ENCODE measurements at places on chromosomes 7 and 10.

GRCh38 chr10:124436191-124436638 is 13.6 kb downstream of the NKX1-2 start:
- no peak overlapping the region for H3K27ac ChIP-seq
- H3K4me3 ChIP-seq, result no peak overlapping the region
- H3K27me3 ChIP-seq, result peaks cover 15% of the 10 kb centered on the region

DNA sequence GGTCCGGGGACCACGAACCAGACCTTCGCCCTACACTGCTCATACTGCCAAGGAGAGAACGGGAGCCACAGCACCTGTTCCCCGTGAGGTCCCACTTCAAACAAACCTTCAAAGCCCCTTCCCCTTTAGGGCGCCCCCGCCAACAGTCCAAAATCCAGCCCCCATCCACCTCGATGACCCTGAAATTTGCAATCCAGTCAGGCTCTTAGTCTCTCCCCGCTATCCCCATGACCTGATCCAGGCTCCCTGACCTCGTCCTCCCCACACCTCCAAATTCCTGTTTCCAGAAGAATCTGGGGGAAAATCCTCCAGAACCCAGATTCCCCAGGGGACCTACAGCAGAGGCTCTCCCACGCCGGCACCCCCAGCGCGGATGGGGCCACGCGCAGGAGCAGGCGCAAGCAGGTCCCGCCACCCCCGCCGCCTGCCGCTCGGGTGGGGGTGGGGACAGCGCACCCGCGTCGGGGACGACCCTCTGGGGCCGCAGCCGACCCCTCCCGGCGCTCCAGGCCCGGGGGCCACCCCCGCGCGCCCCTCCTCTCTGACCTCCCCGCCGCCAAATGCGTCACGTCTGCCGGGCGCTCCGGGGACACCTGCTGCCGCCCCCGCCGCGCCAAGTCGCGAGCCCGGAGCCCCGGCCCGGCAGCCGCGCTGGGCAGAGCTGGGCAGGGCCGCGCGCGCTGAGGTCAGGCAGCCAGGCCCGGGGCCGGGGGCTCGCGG is 753 bp downstream of the CAMK2B start:
- no peak overlapping the region for H3K4me3 ChIP-seq
- peaks cover 48% of the 10 kb centered on the region for H3K27me3 ChIP-seq
- H3K27ac ChIP-seq, result no peak overlapping the region
- DNase-seq, result no peak
- H3K36me3 ChIP-seq, result no peaks in the 10 kb centered on the region

DNA sequence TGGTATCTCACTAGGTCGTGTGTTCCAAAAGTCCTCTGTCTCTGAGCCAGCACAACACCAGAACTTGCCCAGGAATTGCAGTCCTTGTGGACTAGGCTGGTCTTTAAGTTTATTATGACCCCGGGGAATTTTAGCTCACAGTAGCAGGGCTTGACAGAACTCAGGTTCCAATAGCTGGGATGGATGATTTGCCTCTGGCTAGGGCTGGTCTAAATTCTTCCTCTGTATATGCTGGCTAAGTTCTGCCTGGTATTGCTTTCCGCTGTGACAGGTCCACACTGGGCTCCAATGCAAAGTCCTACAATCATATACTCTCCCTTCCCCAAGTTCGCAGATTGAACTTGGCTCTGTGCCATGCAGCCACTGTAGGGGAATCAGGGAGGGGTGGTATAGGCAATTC is 52.5 kb downstream of the FAS start:
- H3K4me1 ChIP-seq, result no peaks in the 10 kb centered on the region
- no peak overlapping the region for H3K27ac ChIP-seq
- no peaks in the 10 kb centered on the region for H3K27me3 ChIP-seq
- DNase-seq, result no peak

- no peak for DNase-seq
- H3K36me3 ChIP-seq, result peaks cover 97% of the 10 kb centered on the region
- H3K27me3 ChIP-seq, result no peaks in the 10 kb centered on the region
- H3K4me1 ChIP-seq, result no peaks in the 10 kb centered on the region
- H3K4me3 ChIP-seq, result no peak overlapping the region
- no peak overlapping the region for H3K27ac ChIP-seq
Observed at GRCh38 chr7:6648815-6649104, 11.6 kb downstream of the ZNF316 start.

DNA sequence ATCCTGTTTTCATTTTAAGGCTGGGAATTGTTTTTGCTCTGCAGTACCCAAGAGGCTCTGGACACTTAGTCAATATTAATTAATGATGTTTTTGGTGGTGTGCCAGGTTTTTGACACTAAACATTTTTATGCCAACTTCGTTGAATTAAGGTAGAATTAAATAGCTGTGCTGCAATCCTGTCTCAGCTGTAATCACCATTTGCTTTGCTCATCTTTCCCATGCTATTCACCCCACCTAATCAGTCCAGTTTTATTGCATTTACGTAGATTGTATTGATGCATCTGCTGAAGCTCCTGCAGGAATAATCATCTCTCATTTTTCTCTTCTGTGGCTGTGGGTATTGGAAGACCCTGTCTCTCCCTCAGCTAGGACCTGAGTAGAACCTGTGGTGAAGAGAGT is 52.6 kb upstream of the TRUB1 start:
- H3K27me3 ChIP-seq, result peaks cover 11% of the 10 kb centered on the region
- no peaks in the 10 kb centered on the region for H3K36me3 ChIP-seq
- no peak overlapping the region for H3K27ac ChIP-seq
- no peak for DNase-seq
- H3K4me1 ChIP-seq, result peaks cover 13% of the 10 kb centered on the region
- no peak overlapping the region for H3K4me3 ChIP-seq

- H3K36me3 ChIP-seq, result no peaks in the 10 kb centered on the region
- peak; percentile 92 for DNase-seq
- H3K27me3 ChIP-seq, result no peaks in the 10 kb centered on the region
- H3K27ac ChIP-seq, result no peak overlapping the region
Observed at GRCh38 chr10:74542077-74542476, 284.3 kb upstream of the KAT6B start.

GRCh38 chr10:30865141-30865926 is 166.3 kb downstream of the ZNF438 start:
- no peaks in the 10 kb centered on the region for H3K4me1 ChIP-seq
- H3K27ac ChIP-seq, result no peak overlapping the region
- peaks cover 4% of the 10 kb centered on the region for H3K36me3 ChIP-seq

- DNase-seq, result peak; percentile 9
- no peak overlapping the region for H3K27ac ChIP-seq
- no peak overlapping the region for H3K4me3 ChIP-seq
- H3K36me3 ChIP-seq, result no peaks in the 10 kb centered on the region
Observed at GRCh38 chr10:21171197-21171935, 274.3 kb upstream of the NEBL start.

- H3K27ac ChIP-seq, result no peak overlapping the region
- H3K4me3 ChIP-seq, result no peak overlapping the region
- DNase-seq, result no peak
Observed at GRCh38 chr10:102316421-102316820, 71.1 kb downstream of the GBF1 start.

- peaks cover 2% of the 10 kb centered on the region for H3K4me1 ChIP-seq
- H3K4me3 ChIP-seq, result no peak overlapping the region
- no peaks in the 10 kb centered on the region for H3K36me3 ChIP-seq
- no peak overlapping the region for H3K27ac ChIP-seq
Observed at GRCh38 chr10:132141526-132142395, 45.0 kb upstream of the DPYSL4 start.

- no peak overlapping the region for H3K27ac ChIP-seq
- no peaks in the 10 kb centered on the region for H3K27me3 ChIP-seq
- H3K4me1 ChIP-seq, result peaks cover 7% of the 10 kb centered on the region
- no peak for DNase-seq
- peaks cover 25% of the 10 kb centered on the region for H3K36me3 ChIP-seq
Observed at GRCh38 chr10:127398971-127399365, 150.1 kb upstream of the NPS start.

DNA sequence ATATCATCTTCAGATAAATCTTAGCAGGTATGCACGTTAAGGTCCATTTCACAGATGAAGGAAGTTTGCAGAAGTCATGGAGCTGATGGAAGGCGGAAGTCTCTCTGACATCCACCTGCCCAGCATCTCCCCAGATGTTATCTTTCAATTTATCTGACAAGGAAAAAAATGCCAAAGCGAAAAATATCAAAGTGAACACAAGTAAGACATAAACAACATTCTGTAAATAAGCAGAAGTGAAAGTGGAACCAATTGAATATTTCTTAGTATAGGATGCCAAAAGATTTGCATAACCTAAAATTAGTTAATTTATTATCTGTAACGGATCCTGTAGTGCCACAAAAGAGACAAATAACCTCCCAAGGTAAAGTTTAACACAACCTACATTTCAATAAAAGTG is 73.6 kb upstream of the NEBL start:
- no peak for DNase-seq
- H3K27me3 ChIP-seq, result no peaks in the 10 kb centered on the region
- H3K4me1 ChIP-seq, result peaks cover 1% of the 10 kb centered on the region
- no peaks in the 10 kb centered on the region for H3K36me3 ChIP-seq
- H3K4me3 ChIP-seq, result no peak overlapping the region

DNA sequence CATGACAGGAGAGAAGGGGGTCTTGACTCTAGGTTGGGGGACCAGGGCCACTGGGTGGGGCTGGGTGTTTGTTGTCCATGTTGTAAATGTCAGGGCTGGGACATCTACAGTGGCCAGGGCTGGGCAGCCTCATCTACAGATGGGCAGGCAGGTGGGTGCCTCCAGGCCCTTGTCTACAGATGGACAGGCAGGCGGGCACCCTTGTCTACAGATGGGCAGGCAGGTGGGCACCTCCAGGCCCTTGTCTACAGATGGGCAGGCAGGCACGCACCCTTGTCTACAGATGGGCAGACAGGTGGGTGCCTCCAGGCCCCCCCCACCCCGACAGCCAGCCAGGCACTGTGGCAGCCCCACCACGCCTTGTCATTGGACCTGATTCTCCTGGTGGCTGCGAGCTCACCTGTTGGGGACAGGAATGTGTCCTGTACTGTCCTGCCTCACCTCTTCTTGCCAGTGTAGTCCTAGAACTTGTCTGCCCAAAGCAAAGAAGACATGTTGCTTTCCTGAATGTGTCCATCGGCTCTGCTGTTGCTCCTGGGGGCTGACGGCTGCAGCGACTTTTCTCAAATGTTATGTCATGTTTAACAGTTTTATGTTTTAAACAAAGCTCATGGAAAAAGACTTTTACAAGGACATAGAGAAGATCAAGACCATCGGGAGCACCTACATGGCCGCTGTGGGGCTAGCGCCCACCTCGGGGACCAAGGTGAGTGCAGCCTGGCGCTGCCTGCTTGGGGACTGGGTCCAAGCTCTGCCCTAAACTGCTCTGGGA is 129.9 kb downstream of the ADCY1 start:
- no peaks in the 10 kb centered on the region for H3K4me1 ChIP-seq
- no peak overlapping the region for H3K4me3 ChIP-seq
- H3K27ac ChIP-seq, result no peak overlapping the region
- peaks cover 50% of the 10 kb centered on the region for H3K27me3 ChIP-seq
- no peak for DNase-seq
- no peaks in the 10 kb centered on the region for H3K36me3 ChIP-seq
